T-helper 22 cell (primary cell): ENCODE measurements at places on chromosomes 12 and 14.

DNA sequence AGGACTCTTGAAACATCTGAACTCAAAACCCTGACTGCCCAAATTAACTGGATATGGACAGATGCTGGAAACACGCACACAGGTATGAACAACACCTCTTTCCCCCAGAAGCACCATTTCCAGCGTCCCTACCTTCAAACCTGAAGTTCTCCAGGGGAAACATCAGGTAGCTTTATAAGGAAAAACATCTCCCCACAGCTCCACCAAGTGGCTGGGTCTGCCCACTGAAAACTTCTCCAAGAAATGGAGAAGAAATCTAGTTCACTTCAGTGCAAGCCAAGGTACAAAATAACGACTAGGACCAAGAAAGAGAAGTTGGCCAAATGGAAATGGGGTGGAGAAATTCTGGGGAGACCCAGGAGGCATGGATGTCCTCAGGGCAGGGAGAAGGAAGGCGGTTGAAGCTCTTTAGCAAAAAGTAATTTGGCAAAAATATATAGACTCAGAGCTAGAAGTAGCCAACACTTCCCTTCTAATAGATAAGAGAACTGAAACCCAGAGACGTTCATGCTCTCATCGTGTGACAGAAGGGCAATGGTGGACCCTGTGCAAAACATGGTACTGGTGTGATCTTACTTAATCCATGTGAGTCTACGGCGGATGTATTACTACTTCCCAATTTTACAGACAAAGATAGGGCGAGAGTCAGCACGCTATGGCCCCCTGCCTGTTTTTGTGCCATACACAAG, 10.5 kb upstream of the NUAK1 start:
- no peak for DNase-seq

DNA sequence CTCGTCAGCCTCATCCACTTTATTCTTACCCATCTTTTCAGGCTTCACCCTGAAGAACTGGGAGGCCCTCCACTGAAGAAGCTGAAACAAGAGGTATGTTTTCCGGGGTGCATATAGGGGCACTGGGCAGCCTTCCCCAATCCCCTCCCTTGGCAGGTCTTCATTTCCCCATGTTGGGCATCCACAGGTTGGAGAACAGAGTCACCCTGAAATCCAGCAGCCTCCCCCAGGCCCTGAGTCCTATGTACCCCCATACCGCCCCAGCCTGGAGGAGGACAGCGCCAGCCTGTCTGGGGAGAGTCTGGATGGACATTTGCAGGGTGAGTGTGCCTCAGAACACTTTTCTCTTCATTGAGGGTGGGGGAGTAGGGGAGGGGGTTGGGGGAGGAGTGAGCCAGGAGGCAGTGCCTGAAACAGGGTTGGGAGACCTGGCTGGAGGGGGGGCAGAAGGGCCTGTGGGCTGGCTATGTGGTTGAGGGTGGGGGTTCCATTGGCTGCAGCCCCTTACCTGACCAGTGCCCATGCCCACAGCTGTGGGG, 4.0 kb downstream of the NAB2 start:
- DNase-seq = no peak

- DNase-seq = no peak
Measured at GRCh38 chr14:96614481-96614881, 112.3 kb downstream of the PAPOLA start.

DNA sequence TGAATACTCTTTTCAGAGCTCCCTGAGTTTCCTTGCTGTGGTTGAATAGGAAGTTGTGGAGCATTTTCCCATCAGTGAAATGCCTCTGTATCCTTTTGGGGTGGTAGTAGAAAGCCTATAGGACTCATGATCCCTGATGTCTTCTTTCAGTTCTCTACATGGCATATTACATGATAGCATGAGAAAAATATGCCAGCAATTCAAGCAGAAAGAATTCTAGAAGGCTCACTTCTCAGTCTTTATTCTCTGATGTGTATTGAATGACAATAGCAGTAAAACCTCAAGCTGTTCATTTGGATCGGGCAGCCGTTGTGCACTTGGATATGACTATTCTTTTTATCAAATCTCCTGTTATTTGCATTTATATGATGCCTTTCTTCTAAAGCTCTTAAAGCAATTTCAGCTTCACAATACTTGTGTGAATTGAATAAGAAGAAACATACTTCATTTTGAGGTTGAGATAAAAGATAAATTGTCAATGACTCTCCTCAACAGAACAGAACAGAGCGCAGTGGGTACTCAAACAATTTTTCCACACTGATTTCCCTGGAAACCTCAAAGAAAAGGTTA, 251.5 kb upstream of the FBXO33 start:
- no peak for DNase-seq

DNA sequence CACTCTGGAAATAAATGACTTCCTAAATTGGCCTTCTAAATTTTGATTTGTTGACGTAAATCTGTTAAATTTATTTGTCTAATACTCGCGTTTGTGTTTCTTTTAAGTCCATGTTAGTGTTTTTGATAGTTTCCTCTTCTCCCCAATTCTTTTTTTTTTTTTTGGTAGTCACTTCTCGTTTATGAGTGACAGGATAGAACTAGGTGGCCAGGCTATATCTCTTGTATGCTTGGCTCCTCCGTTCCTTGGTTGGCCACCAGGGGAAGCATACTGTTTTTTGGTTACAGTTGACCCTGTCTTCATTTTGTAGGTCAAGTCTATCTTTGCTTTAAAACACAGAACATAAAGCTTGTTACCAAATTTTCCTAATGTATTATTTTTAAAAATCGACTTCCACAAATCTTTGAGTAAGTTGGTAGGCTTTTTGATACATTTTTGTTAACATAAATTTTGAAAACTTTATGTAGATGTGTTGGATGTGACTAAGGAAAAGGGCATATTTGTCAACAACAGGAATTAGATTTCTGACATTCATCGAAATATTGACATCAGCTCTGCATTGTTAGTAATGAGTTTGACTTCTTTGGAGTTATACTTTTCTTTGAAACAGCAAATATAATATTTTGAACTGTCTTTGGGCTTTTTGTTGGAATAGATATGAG, 2.2 kb downstream of the RCOR1 start:
- DNase-seq = peak; percentile 19

DNA sequence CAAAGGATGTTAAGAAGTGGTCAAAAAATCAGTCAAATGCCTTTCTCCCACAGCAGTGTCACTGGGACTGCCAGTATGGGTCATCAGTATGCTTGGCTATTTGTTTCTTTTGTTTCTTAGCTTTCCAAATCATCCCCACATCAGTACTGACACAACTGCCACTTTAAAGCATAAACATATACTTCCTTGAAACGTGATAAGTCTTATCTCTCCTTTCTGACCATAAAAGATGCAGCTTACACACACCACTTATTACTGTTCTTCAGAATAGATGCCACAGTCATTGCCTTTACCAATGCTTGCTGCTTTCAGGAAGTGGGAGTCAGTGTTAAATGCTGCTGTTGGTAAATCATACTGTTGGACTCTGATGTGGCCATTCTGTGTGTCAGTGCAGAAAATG, 18.6 kb upstream of the GARIN2 start:
- no peak for DNase-seq

DNA sequence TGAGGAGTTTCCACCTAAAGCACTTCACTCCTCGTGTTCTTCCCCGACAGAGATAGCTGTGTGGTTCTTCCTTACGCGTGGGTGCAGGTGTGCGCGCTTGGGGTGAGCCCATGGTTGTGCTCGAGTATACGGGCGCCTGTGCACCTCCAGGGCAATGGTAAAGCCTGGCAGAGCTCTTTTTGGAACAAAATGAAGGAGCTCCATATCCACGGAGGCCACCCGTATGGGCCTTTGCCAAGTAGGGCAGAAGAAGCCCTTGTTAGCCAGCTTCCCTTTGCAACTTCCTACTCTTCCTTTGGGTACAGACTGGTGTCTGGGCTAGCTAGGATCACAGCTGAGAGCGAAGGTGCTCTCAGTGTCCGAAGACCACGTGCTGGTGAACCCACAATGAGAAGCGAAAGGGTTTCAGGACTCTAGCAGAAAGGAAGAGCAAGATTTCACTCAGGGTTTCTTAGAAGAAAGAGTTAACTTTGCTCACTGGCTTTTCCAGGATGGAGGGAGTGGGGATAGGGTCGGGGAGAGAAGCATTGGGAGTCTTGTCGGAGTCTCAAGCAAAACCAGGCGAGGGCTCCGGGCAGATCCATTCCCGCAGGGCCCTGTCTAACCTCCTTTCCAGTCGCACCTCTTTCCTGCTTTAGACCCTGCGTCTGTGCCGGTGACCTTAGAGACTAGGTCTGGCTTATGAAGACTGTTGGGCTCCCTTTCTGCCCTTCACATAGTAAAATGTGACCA, 960 bp upstream of the LRFN5 start:
- no peak for DNase-seq

DNA sequence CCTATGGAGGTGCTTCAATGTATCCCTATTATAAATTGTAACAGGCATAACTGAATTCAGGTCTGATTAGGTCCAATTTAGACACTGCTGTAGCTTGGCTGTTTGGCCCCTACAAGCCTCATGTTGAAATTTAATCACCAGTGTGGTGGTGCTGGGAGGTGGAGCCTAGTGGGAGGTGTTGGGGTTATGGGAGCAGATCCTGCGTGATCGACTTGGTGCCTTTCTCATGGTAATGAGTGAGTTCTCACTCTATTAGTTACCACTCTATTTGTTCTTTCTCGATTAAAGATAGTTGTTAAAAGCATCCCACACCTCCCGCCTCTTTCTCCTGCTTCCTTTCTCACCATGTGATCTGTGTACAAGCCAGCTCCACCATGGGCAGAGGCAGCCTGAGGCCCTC, 122.1 kb downstream of the FOXA1 start:
- no peak for DNase-seq

DNA sequence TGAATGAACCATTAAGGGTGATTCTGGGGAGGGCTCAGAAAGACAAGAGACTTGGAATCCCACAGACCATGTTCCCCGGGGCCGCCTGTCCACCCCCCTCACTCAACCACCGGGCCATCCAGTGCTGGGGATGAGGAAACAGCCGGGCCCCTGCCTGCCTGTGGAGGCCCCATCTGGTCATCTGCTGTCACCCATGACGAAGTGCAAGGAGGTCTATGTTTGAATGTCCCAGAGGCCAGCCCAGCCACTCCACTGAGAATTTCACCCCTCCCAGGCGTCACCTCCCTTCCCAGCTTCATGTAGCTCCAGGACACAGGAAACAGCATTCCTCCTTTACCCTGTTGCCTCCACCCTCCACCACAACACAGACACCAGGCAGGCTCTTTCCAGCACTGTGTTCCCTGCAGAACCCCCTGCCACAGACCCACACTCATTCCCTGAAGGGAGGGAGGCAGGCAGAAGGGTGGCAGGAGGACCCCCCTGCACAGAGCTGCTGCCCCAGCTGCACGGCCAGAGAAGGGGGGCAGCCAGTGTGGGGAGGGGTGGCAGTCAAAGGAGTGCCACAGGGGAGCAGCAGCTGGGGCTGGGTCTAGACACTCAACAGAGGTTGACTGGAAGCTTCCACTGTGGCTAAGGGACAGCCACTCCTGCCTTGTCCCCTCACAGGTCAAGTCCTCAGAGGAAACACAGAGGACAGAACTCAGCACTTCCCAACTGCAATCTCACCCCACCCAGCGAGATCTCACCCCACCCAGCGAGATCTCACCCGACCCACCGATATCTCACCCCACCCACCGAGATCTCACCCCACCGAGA, 50.3 kb upstream of the PPP2R5C start:
- DNase-seq = no peak

- DNase-seq = no peak
Measured at GRCh38 chr12:110590806-110591326, 7.7 kb upstream of the PPTC7 start.

GRCh38 chr14:65281991-65282895, 130.3 kb upstream of the FUT8 start:
- no peak for DNase-seq

DNA sequence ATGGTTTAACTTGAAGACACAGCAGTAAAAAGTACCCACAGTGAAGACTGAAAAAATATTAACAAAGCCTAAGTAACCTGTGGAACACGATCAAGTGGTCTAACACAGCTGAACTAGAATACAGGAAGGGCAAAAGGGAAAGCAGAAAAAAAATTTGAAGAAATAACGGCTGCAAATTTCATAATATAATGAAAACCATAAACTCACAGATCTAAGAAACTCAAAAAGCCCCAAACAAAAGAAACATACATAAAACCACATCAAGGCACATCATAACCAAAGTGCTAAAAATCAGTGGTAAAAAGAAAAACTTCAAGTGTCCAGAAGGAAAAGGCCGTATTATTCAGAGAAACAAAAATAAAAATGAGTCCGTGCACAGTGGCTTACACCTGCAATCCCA, 30.9 kb downstream of the SPPL3 start:
- no peak for DNase-seq

DNA sequence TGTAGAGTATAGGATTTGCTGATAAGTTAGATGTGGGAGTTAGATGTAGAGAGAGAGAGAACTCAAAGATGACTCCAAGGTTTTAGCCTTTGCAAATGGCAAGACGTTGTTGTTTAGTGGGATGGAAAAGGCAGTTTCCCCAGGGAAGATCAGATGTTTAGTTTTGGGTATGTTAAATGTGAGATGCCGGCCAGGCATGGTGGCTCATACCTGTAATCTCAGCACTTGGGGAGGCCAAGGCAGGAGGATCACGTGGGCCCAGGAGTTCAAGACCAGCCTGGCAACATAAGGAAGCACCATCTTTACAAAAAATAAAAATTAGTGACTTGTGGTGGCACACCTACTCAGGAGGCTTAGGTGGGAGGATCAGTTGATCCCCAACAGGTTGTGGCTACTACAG, 33.5 kb downstream of the SCFD1 start:
- DNase-seq = no peak

DNA sequence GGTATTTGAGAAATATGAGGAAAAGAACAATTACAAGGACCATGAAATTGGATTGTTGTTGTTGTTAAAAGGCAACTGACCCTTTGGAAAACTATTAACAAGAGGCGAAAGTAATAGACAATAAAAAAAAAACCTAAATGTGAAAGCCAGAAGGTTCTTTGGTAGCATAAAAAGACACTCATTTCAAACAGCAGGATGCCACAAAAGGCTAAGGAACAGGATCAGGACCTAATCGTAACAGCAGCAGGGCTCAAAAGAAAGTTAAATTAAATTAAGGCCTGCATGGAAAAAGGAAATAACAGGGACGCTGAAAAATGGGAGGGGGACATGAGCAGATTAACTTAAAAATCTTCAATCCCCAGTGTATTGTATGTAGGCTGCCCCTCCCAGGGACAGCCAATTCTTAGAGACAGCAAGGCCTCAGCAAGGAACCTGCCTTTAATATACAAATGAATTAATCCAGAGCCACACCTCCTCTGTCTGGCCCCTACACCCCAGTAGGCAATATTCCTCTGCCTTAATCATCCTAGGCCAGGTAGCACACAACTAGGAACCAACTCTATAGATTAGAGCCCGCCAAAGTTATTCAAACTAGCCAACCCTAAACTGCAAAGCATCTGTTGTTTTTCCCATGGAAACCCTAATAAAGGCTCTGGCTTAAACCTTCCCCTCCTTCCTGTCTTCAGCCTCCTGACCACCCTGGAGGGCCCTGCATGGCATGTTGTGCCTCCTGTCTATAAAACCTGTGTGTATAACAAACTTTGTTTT, 28.4 kb upstream of the AP4S1 start:
- DNase-seq = no peak

DNA sequence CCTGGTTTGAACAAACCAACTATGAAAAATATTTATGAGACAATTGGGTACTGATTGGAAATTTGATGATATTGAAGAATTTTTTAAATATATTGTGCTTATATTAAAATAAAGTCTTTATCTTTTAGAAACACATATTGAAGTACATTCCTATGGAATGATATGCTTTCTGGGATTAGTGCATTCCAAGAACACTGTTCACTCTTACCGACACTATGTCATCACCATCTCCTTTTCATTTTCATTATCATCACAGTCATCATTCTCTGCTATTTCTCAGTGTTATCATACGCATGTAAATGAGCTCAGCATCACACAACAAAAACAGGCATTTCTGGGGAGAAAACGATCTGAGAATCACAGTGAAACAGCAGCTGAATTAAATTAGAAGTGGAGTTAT, 513.3 kb upstream of the CCDC196 start:
- no peak for DNase-seq
